Hematopoietic multipotent progenitor cell treated with erythropoietin and hydrocortisone succinate and interleukin-3 and kit ligand, for 4 days (in vitro differentiated cells): ENCODE measurements at places on chromosomes 1 and 21.

DNA sequence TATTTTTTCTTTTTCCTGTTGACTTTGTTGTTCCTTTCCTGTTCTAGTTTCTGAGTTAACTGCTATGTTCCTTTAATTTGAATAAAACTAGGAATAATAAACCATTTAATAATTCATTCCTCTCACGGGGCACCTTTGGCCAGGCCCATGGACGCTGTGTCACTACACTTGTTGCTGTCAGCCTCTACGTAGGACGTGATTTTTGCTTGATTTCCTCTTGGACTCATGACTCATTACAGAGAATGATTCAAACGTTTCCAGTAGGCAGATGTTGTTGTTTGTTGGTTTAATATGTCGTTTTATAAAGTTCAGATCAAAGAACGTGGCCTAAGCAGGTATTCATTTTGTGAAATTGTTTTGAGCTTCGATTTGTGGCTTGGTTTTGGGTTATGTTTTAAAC, 9.1 kb upstream of the SLC19A1 start:
- peak; percentile 57 for DNase-seq

DNA sequence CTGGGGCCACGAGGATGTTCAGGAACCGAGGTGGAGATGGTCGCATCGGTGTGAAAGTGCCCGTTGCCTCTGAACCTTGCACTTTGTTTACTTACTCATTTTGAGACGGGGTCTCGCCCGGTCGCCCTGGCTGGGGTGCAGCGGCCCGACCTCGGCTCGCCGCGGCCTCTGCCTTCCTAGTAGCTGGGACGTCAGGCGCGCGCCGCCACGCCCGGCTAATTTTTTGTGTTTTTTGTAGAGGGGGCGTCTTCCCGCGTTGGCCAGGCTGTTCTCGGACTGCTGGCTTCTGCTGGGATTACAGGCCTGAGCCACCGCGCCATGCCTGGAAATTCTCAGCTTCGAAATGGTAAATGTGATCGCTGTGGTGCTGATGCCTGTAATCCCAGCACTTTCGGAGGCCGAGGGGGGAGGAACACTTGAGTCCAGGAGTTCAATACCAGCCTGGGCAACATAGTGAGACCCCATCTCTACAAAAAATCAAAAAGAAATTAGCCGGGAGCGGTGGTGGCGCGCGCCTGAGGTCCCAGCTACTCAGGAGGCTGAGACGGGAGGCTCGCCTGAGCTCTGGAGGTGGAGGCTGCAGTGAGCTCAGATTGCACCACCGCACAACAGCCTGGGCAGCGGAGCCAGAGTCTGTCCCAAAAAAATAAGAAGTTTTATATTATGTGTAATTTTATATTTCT, 684 bp upstream of the MRPL20 start:
- peak; percentile 69 for DNase-seq

- DNase-seq, result no peak
Observed at GRCh38 chr1:93531193-93531592, 83.3 kb downstream of the FNBP1L start.

DNA sequence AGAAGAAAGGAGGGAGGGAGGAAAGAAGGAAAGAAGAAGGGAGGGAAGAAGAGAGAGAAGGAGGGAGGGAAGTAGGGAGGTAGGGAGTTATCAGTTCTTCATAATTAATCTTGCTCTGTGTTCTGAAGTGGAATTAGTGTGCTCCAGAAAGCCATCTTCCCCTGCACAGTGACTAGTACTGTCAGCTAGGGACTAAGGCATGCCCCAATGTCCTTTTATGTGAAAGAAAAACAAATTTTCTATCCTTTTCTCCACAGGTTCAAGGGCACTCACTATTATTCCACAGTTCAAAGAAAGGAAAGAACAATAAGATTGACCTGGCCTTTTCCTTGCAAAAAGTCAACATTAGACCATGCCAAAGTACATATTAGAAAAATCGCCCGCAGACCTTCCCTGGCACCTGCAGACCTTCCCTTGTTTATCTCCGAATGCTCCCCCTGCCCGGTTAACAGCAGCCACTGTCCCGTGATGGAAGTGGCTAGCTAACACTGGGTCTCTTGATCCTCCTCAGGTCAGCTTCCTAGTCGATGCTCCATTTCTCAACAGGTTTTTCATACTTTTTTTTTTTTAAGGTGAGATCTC, 107.2 kb upstream of the EDEM3 start:
- DNase-seq, result no peak

DNA sequence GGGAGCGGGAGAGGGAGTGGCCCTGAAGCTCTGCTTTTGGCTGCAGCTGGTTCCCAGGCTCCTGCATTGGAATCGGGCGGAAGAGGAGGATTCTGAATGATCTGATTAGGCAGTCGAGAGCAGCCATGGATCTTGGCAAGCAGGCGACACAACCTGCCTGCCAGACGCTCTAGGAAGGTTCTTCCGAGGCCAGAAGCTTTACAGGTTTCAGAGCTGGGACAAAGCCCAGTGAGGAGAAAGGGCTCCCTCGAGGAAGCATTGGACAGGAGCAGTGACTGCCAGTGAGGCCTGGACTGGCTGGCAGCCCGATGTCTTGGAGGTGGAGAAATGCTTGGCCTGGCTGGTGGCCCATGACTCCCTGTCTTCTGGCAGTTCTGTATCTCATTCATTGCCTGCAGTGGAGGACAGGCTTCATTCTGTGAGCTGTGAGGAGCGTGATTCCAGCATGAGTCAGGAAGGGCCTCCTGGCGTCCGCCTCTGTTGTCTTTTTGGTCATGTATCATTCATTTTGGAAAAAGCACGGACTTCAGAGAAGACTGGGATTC, 132.7 kb upstream of the IPO9 start:
- no peak for DNase-seq

GRCh38 chr1:228867108-228867950, 132.1 kb downstream of the RHOU start:
- peak; percentile 76 for DNase-seq

DNA sequence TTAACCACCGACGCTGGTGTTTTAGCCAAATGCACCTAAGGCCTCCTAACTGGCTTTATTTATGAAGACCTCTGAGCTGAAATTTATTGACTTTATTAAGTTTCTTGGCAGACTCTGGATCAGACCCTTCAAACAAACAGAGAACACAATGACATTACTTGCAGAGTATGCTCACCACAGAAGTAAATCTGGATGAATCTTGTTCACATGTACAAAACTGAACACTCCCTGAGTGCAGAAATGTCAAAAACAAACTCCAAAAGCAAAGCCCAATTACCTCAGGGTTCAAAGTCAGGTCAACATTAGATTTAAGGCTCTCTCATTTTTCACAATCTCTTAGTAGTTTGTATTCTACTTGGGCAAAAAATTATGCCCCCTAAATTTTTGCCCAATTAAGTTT, 218.6 kb downstream of the SLC45A1 start:
- no peak for DNase-seq

- no peak for DNase-seq
Observed at GRCh38 chr1:24094554-24094953, 17.4 kb downstream of the MYOM3 start.

DNA sequence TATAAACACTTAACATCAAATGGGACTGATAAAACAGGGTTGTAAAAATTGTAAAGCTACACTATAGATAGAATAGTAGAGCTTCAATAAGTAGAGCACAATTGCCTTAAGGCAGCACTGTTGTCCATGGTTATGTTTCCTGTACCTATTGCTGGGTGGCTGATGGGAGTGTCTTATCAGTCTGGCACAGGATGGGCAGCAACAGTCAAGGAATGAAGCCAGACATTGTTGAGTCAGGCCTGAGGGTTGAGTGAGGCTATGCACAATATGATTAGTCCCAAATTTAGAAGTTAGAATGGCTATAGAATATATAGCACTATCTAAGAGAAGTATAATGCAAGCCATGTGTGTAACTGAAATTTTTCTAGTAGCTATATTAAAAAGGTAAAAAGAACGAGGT, 25.0 kb upstream of the CD1D start:
- DNase-seq, result peak; percentile 95

DNA sequence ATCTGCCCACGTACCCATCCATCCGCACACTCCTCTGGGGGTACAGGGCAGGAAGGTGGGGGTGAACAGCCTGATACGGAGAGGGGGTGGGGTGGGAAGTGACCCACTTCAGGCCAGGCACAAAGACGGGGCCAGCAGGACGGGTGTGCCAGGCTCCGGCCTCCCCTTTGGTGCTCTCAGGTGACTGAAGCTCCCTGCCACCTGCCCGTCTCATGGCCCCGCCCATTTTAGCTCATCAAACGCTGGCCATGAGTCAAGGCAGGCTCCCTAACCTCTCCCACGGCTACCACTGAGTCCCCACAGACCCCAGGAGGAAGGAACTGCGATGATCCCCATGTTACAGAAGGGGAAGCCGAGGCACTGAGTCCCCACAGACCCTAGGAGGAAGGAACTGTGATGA, 109.6 kb downstream of the CRYAA start:
- DNase-seq, result no peak
